M059J (cell line): ENCODE measurements at places on chromosomes 6 and 20.

DNA sequence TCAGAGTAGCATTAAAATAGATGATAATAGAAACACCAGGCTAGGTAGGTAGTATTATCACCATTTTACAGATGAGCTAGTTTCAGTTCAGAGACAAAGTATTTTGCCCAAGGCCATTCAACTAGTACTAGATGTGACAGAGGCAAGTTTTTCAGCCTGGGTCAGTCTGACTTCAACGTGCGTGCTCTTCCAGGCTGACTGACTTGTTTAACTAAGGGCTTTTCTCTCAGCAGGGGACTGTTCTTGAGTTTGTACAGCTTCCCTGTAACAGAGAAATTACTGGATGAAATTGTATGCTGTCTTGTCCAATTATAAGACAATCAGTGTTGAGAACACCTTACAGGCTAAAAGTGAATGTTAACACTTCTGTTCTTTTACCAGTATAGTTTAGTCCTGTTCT, 333.5 kb upstream of the MAN1A1 start:
- DNase-seq: no peak

GRCh38 chr6:147510929-147511590, 2.6 kb downstream of the SAMD5 start:
- no peak for DNase-seq

DNA sequence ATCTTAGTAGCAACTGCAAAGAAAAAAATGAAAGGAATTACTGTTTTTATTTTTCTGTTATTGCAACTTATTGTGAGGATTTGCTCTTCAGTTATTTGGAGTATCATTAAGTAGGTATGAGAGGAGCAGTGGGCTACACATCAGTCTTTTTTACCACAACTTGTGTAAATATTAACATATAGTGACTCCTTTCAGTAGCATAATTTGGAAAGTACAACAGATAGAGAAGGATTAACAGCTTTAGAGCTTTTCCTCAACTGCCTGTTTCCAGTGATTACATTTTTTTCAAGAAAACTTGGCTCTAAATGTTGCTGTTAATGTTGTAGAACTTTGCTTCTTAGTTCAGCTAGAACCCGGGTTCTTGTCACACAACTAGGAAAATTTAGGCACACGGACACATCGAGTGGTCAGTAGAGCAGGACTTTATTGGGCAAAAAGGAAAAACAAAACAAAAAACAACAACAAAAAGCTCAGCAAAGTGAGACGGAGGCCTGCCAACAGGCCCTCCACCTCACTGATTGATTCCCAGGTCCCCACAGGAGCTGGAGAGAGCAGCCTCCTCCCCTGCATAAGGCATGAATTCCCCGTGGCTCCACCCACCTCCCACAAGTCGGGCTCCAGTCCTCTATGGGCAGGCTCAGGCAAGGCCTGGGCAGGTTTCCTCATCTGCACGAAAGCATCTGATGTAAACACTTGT, 75.1 kb downstream of the ADGRG6 start:
- DNase-seq: peak; percentile 51

DNA sequence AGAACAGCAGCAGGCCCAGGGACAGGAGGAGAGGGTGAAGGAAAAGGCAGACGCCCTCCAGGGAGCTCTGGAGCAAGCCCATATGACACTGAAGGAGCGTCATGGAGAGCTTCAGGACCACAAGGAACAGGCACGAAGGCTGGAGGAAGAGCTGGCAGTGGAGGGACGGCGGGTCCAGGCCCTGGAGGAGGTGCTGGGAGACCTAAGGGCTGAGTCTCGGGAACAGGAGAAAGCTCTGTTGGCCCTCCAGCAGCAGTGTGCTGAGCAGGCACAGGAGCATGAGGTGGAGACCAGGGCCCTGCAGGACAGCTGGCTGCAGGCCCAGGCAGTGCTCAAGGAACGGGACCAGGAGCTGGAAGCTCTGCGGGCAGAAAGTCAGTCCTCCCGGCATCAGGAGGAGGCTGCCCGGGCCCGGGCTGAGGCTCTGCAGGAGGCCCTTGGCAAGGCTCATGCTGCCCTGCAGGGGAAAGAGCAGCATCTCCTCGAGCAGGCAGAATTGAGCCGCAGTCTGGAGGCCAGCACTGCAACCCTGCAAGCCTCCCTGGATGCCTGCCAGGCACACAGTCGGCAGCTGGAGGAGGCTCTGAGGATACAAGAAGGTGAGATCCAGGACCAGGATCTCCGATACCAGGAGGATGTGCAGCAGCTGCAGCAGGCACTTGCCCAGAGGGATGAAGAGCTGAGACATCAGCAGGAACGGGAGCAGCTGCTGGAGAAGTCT, 25.5 kb downstream of the C20orf173 start:
- DNase-seq: no peak

GRCh38 chr6:20559924-20560551, 25.8 kb downstream of the CDKAL1 start:
- DNase-seq: no peak

- DNase-seq: no peak
Observed at GRCh38 chr6:108171918-108172516, 6.2 kb downstream of the NR2E1 start.

GRCh38 chr6:26328265-26328844, 36.6 kb upstream of the BTN3A2 start:
- peak; percentile 47 for DNase-seq

DNA sequence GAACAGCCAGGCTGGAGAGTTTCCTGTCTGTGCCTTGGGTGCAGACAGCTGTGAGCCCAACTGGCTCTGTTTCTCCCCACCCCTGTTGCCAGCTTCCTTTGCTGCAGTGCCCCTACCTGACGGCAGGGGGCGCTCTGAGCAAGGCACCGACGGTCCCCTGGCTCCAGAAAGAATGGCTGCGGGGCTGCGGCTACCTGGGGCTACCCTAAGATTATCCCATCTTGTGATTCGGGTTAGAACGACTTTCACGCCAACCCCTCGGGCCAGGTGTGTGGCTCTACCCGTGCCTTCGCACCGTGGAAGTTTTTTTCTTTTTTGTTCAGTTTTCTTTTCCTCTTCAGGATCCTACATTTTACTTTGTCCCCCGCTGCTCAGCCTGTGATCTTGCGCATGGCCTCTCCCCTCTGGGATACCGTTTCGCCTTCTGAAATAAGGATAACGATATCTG, 33.4 kb upstream of the AAR2 start:
- DNase-seq: peak; percentile 58

DNA sequence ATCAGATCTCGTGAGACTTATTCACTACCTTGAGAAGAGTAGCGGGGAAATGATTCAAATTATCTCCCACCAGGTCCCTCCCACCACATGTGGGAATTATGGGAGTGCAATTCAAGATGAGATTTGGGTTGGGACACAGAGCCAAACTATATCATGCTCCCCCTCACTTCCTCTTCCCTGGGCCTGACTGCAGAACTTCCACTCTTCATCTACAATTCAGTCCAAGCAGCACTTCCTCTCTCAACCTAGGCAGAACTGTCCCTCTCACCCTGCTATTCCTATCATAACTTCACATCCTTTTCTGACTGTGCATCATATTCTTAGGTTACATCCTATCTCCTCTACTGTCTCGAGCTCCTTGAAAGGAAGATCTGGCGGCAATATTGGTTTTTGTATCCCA, 184.0 kb upstream of the HDDC2 start:
- DNase-seq: no peak

GRCh38 chr6:5086294-5086890, 1.3 kb downstream of the PPP1R3G start:
- DNase-seq: no peak

DNA sequence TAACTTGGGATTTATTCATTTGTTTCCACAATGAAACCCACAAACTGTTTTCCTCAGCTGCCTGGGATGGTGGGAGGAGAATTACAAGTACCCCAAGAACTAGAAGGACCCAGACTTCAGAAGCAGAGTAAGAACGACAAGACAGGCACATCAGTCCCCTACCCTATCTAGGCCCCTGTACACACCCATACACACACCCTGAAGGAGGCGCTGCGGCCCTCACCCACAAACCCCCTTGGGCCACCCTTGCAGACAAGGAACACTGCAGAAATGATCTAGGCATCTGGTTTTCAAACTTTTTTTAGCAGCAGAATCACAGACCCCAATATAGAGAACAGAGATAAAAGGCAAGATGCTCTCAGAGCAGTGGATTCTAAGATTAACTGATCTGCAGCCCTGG, 55.0 kb downstream of the TRERF1 start:
- no peak for DNase-seq

GRCh38 chr20:32941155-32941885, 62.9 kb downstream of the SUN5 start:
- DNase-seq: no peak

GRCh38 chr6:52340603-52340880, 21.4 kb upstream of the PAQR8 start:
- DNase-seq: peak; percentile 88

DNA sequence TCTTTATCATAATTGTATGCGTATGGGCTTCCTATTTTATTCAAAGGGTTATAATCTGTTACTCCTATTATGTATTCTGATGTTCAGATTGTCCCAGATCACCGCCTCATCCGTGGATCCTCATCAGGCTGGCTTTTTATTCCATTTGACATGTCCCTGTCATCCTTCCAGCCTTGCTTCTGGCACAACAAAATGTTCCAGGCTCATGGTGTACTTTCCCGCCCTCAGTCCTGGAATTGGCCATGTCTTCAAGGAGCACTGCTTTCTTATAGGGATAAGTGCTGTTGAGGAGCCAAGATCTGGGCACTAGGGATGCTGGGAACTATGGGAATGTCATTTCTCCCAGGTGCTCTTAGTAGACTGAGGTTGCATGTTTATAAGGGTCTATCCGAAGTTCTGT, 207.8 kb downstream of the JARID2 start:
- DNase-seq: no peak

DNA sequence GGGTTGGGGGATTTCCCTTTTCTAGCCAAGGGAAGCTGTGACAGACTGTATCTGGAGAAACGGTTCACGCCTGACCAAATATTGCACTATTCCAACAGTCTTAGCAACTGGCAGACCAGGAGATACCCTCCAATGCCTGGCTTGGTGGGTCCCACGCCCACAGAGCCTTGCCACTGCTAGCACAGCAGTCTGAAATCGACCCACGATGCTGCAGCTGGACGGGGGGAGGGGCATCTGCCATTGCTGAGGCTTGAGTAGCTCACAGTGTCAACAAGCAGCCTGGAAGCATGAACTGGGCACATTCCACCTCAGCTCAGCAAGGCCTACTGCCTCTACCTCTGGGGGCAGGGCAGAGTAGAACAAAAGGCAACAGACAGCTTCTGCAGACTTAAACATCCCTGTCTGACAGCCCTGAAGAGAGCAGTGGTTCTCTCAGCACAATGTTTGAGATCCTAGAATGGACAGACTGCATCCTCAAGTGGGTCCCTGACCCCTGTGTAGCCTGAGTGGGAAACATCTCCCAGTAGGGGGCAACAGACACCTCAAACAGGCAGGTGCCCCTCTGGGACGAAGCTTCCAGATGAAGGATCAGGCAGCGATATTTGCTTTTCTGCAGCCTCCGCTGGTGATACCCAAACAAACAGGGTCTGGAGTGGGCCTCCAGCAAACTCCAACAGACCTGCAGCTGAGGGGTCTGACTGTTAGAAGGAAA, 89.9 kb upstream of the ECI2 start:
- no peak for DNase-seq

DNA sequence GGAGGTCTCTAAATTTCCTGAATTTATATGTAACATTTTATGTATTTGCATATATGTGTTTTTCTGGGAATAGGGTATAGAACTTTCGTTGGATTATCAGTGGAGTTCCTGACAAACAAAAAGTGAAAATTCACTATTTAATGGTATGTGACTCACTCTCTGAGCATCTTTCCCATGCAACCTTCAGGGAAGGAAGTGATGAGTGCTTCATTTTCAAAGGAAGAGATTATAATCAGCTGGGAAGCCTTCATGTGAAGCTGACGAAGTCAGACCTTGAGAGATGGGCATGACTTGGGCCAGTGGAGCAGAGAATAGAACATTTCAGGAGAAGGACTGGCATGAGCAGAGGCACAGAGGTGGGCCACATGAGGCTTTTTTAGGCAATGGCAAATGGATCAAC, 72.7 kb downstream of the FAXC start:
- DNase-seq: peak; percentile 64

DNA sequence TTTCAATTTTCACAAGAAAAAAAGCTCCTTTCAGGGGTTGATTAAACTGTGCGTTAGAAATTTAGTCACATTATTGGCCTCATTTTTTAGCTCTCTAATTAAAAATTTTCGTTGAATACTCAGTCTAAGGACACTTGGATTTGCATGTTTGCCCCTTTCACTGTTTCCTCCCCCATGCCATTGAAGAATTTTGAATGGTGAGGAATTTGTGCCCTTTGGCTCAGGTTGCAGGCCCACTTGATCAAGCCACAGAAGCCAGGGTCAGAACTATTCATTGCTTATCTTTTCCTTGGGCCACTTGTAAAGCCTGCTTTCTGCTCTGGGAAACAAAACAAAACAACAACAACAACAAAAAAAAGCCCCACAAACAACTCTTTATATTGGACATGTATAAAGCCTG, 12.2 kb downstream of the LIN28B start:
- DNase-seq: no peak

DNA sequence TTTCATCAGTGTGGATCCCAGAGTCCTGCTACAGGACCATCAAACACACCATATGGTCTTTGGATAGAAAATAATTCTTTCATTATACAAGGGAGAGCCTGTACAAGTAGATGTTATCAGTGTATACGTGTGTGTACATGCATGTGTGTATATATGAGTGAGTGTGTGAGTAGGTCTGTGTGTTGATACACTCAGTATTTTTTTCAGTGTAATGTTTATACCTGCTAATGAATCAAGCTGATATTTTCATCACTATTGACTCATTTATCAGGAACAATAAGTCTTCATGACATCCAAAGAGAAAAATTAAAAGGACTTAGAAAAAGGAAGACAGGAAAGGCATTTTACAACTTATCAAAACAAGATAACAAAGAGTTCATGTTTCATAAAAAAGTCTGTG, 66.5 kb downstream of the EPM2A start:
- DNase-seq: no peak

- peak; percentile 64 for DNase-seq
Observed at GRCh38 chr20:45892049-45892825, 1.1 kb downstream of the CTSA start.

DNA sequence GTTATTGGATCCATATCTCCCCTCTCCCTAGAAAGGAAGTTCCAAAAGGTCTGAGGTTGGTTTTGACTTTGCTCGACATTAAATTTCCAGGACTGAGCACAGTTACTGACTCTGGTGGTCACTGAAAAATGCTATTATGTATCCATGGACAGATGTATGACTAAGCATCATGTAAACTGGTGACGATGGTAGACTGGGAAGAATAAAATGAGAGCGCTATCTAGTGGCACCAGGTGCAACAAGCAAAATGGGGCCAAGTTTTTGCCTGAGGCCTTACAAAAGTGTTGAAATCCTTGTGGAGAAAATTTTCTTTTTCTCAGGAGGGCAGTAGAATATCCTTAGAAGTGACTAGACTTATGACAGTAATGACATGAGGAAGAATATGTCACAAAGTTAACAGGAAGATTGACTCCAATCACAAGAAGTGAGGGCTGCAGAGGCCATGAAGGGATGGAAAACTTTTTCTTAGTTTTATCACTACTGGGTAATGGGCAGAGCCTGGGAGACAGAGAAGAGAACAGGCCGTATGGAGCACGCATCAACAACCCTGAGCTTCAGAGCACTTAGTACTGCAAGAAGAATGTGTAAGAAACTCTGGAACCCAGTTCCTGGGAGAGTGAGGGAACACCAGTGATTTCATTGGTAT, 88.9 kb upstream of the ELOVL5 start:
- peak; percentile 87 for DNase-seq

GRCh38 chr6:31971279-31971992, 502 bp downstream of the DXO start:
- no peak for DNase-seq
